ENCODE measurements at places on chromosomes 7 and 10.

DNA sequence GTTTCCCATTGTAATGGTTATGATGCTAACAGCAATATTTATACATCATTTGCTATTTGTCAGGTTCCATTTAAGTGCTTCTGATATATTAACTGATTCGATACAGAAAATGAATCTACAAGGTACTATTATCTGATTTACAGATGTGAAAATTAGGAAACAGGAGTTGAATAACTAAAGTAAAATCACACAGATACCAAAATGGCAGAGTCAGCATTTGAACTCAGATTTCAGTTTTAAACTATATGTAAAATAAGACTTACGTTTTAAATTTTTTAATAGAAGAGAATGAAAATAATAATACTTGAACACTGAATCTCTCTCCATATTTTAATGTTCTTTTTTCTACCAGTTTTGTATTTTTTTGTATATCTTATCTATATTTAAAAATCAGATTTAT, 313.2 kb downstream of the MDFIC start:
- DNase-seq, result no peak

DNA sequence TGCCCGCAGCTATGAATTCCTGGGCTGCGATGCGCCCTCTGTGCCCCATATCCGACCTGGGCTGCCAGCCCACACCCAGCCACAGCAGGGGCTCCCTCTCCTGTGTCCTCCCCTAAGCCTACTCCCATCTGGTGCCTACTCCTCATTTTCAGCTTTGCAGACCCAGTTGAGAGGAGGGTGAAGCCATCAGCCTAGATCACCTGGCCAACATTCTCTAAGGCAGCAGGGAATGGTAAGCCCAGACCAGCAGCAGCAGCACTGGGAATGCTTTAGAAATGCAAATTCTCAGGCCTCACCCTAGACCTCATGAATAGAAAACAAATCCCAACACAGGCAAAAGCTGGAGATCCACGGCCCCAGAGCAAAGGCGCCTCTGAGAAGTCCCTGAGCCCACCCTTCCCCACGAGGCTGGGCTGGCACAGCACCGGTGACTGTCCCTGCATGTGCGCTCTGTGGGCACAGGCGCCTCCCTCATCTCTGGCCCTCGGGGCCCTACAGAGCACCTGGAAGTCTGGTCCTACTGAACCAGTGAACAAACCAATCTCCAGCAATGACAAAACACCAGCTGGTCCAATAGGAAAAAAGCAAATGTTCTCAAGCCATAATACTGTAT, 161.4 kb downstream of the GFRA1 start:
- no peak for DNase-seq

- no peak for DNase-seq
Observed at GRCh38 chr7:158471716-158472115, 115.9 kb downstream of the PTPRN2 start.

- DNase-seq, result peak; percentile 26
Observed at GRCh38 chr10:112565434-112566053, 118.5 kb downstream of the VTI1A start.

GRCh38 chr10:28363376-28363775, 60.5 kb upstream of the MPP7 start:
- no peak for DNase-seq

- no peak for DNase-seq
Observed at GRCh38 chr7:94431176-94431575, 36.5 kb downstream of the COL1A2 start.

GRCh38 chr7:134826105-134826504, 46.7 kb downstream of the CALD1 start:
- no peak for DNase-seq

DNA sequence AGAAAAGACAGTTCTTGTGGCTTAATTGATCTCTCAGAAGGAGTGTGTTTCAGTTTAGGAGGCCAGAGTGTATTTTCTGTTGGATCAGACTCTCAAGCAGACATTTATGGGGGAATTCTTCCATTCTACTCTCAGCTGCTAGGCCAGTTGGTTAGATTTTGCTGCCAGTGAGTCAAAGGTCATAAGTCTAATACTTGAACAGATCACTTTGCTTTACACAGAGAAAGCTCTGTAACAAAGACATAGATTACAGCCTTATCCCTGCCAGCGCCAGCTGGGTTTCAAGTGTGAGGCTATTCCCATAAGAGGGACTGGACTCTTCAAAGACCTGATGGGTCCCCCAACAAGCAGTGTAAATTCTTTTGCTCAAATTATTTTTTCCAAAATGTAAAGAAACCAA, 145.6 kb upstream of the SEMA3C start:
- no peak for DNase-seq

GRCh38 chr10:122373108-122373507, 1.4 kb upstream of the PLEKHA1 start:
- DNase-seq, result no peak

GRCh38 chr10:5873515-5873995, 16.1 kb downstream of the ANKRD16 start:
- DNase-seq, result peak; percentile 85

DNA sequence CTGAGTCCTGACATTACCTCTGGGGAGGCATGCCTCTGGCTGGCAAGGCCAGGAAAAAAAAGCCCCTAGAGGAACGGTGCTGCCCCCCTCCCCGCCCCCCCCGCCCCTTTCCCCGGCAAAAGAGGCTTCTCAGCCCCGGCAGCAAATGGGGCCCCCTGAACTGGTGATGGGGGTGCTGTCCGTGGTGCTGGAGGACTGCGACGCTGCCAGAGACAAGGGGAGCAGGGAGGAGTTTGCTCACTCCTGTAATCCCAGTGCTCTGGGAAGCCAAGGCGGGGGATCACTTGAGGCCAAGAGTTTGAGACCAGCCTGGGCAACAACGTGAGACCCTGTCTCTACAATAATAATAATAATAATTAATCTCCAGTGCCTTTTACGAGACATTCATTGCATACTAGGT, 23.7 kb downstream of the SRRM3 start:
- peak; percentile 60 for DNase-seq

GRCh38 chr10:132500781-132501415, 36.7 kb upstream of the INPP5A start:
- no peak for DNase-seq

- no peak for DNase-seq
Observed at GRCh38 chr7:33053721-33054120, 8.9 kb downstream of the NT5C3A start.

DNA sequence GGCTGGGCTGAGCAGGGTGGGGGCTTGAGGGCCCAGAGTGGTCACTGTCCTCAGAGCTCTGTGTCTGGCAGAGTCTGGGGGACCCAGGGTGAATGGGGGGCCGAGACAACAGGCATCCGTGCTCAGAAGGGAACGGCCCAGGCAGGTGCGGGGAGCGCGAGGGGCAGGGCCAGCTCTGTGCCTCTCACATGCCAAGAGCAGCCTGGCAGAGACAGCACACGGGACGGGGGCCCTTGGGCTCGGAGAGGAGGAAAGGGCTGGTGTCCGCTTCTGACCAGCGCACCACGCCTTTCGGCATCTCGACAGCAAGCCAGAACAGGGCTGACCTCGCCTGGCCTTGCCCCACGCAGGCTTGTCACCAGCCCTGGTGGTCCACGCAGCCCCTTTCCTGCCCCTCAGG, 13.4 kb downstream of the AMZ1 start:
- no peak for DNase-seq

- DNase-seq, result no peak
Observed at GRCh38 chr10:96387601-96388000, 28.8 kb upstream of the OPALIN start.

DNA sequence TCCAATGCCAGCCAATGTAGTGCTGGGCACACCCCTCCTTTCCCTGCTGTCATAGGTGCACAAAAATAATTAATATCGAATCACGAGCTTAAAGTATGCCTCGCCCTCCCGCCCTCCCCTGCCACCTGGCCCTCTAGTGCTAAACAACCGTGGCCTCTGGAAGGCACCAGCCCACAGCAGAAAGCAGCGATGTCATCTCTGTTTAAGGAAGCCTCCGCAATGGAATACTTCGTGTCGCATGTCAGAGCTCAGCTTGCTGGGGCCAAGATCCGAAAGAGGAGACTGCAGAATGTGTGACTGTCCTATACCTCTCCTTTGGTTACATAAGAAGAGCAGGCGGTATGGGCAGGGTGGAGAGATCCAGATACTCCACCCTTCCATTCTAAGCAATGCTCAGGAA, 71.5 kb downstream of the RHOBTB1 start:
- no peak for DNase-seq

- no peak for DNase-seq
Observed at GRCh38 chr10:35913628-35914027, 271.5 kb upstream of the FZD8 start.

DNA sequence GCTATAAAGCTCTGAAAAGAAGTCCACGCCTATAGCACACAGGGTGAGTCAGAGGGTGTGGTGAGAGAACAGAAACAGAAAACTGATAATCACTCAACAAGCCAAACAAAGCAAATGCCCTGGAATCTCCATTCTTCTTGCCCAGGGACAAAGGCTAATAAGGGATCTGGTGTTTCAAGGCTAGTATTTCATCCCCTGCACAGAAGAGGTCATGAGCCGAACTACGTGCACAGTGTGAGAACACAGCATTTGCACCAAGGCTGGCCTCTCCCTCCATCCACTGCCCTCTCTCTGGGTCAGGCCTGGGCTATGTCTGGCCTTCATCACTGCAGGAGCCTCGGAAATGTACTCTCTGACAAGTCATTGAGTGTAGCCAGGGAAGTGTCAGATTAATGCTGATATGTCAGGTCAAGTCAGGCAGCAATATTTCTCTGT, 42.7 kb downstream of the PRR15 start:
- DNase-seq, result no peak

DNA sequence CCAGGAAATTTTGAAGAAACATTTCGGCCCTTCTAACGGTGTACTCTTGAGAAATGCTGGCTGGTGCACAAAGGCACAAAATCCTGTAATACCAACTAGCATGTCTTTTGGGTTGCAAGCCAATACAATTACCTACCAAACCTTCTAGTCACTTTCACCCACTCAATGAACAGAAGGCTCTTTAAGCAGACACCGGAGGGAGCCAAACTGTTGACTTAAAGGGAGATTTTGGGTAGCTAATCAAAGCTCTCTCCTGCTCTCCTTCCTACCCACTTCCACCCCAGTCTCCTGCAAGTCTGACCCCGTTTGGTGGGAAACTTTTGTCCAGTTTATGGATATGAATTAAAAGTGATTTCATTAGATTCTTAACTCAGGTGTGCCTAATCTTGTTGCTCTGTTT, 24.0 kb downstream of the GRM3 start:
- no peak for DNase-seq

DNA sequence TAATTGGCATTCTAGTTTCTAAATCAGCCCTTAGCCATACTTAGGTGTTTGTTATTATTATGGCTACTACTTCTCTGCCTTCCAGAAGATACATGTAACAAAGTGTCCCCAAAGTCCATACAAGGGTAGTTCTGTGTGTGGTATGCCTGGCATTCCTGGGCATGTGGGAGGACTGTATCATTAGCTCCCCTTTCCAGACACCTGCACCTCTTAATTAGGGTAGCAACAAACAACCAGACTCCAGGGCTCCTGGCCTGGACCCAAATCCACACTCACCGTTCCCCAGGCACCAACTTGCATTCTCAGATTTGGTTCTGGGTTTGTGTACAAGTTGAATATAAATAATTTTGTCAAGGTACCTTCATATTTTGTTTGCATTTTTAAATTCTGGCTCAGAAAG, 15.5 kb upstream of the CALD1 start:
- no peak for DNase-seq

GRCh38 chr7:2269991-2270460, 28.0 kb downstream of the NUDT1 start:
- no peak for DNase-seq

DNA sequence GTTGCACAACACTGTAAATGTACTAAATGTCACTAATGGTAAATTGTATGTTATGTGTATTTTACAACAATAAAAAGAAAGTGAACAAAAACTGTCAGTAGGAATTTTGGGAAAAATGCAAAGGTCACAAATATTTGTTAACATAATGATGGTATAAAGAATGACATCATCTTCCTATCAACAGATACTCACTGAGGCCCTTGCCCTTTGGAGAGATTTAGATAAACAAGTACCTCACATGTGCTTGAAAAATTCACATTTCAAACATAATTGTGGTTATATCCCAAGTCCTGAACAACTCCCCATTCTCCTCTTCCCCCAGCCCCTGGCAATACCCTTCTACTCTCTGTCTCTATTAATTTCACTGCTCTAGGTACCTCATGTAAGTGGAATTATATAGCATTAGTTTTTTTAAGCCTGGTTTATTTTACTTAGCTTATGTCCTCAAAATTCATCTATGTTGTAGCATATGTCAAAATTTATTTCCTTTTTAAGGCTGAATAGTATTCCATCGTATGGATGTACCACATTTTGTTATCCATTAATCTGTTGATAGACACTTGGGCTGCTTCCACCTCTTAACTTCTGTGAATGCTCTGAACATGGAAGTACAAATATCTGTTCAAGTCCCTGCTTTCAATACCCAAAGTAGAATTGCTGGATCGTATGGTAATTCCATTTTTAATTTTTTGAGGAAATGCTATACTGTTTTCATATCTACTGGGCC, 90.5 kb downstream of the WIPF3 start:
- DNase-seq, result no peak
